Gastrocnemius medialis (tissue), 4 donors: ENCODE measurements at places on chromosomes 3 and 15. TPM values are rescaled to one million over a fixed set of nuclear protein-coding genes. Genes with fewer than 3 reads are reported as not detected.

DNA sequence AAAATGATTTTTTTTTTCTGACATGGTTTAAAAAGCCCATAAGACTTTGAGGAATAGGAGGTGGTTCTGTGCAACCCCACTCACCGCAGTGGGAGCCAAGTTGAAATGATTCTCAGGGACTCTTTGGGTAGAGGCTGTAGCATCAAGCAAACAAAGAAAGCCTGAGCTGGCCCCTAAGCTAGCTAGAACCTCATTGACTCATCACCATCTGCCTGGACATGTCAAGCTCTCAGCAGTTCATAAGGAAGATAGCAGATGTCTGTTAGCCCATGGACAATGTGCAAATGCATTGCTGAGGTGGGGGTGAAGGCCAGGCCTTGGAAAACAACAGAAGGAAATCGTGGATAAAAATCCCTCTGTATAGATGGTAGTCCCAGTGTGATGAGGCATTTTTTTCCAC, 234.8 kb downstream of the NR2F2 start:
- H3K36me3 ChIP-seq: no peaks in the 10 kb centered on the region
- no peaks in the 10 kb centered on the region for H3K27me3 ChIP-seq
- H3K4me3 ChIP-seq: no peak overlapping the region
- no peak overlapping the region for H3K27ac ChIP-seq
- no peaks in the 10 kb centered on the region for H3K4me1 ChIP-seq
- DNase-seq: no peak

DNA sequence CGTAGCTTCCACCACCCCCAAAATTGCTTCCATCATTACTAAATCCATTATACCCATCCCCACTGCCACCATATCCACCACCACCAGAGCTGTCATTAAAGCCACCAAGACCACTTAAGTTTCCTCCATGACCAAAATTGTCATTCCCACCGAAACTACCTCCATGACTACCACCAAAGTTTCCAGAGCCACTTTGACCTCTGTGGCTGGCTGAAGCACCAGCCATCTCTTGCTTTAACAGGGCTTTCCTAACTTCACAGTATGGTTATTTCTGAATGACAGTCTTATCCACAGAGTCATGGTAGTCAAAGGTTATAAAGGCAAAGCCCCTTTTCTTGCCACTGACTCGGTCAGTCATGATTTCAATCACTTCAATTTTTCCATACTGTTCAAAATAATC, 24.3 kb upstream of the DENND4A start:
- H3K36me3 ChIP-seq: no peaks in the 10 kb centered on the region
- no peak for DNase-seq
- H3K4me1 ChIP-seq: no peaks in the 10 kb centered on the region
- H3K4me3 ChIP-seq: no peak overlapping the region
- no peak overlapping the region for H3K27ac ChIP-seq

DNA sequence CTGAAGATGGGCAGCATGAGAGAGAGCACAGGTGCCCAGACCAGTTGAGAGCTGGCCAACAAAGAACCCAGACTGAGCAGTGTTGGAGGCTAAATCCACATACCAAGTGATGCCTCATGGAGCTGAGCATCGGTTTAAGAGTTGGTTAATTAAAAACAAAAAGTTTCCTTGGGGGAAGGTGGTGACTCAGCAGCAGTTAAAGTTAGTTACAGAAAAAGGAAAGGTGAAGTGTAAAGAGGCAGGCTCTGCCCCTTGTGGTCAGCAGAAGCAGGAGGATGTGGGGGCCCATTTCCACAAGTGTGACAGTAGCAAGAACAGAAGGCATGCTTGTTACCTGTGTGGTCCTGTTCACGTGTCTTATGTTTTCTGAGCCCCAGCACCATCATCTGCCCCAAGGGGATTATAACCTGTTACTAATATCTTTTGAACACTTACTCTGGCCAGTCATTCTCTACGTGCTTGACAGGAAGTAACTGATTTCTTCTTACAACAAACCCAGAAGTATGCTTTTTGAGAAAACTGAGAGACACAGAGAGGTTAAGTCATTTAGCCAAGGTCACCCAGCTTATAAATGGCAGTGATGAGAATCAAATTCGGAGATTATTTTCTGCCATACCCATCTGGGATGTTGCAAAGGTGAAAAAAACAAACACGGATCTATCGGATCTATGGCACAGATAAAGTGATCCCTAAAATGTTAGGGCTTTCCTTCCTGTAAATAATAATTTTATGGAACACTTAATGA, 91.0 kb downstream of the EPHB1 start:
- H3K4me1 ChIP-seq: peaks cover 4% of the 10 kb centered on the region
- H3K27me3 ChIP-seq: no peaks in the 10 kb centered on the region
- DNase-seq: no peak

- H3K27me3 ChIP-seq: no peaks in the 10 kb centered on the region
- H3K4me3 ChIP-seq: no peak overlapping the region
- peaks cover 13% of the 10 kb centered on the region for H3K4me1 ChIP-seq
- no peak overlapping the region for H3K27ac ChIP-seq
- H3K36me3 ChIP-seq: no peaks in the 10 kb centered on the region
Observed at GRCh38 chr3:9088441-9089353, 125.4 kb upstream of the RAD18 start.

DNA sequence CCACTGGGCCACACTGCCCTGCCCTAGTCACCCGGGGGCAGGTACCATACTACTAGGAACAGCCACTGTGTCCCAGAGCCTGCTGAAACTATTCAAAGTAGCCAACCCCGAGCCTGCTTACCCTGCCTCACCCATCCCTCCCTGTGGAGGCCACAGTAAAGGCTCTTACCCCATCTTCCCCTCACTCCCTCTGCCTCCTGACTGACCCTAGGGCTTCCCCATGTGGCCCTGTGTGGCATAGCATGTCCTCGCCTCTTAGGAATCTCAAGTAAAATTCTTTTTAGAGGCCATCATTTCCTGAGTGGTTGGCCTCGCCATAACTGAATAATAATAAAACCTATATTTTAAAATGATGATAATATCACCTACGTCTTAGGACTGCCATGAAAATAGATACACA, 112.2 kb upstream of the SLC6A11 start:
- no peak overlapping the region for H3K27ac ChIP-seq
- no peak for DNase-seq
- H3K4me3 ChIP-seq: no peak overlapping the region

- no peak overlapping the region for H3K4me3 ChIP-seq
- DNase-seq: no peak
- H3K27me3 ChIP-seq: no peaks in the 10 kb centered on the region
- no peaks in the 10 kb centered on the region for H3K4me1 ChIP-seq
- no peaks in the 10 kb centered on the region for H3K36me3 ChIP-seq
Observed at GRCh38 chr3:141279077-141279967, 47.7 kb downstream of the PXYLP1 start.

DNA sequence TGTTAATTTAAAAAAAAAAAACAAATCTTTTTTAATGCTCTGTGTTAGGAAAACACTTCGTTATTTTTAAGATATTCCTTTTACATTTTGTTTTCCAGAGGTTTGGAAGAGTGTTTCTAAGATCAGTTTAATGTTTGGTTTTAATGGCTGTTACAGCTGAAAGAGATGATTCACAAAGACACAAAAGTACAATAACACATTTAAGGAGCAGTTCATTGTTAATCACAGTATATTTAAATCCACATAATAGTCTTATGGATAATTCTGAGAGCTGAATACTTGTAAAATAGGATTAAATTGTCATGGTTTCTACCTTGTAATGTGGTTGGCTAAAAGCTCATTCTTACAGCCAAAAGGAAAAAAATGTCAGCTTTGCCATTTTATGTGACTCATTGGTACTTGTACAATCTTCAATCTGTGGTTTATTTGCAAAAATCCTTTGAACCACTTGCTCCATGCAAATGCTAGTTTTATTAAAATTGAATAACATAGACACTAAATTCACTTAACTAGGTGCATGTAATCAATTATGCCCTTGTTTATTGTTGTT, 426.4 kb downstream of the NLGN1 start:
- no peak for DNase-seq
- no peaks in the 10 kb centered on the region for H3K36me3 ChIP-seq
- no peak overlapping the region for H3K27ac ChIP-seq
- no peaks in the 10 kb centered on the region for H3K27me3 ChIP-seq

- peaks cover 38% of the 10 kb centered on the region for H3K4me1 ChIP-seq
- DNase-seq: no peak
- no peaks in the 10 kb centered on the region for H3K27me3 ChIP-seq
- H3K27ac ChIP-seq: no peak overlapping the region
- peak overlapping the region; percentile 68 for H3K4me3 ChIP-seq
- no peaks in the 10 kb centered on the region for H3K36me3 ChIP-seq
Observed at GRCh38 chr3:134797057-134797740, 2.1 kb downstream of the EPHB1 start.

DNA sequence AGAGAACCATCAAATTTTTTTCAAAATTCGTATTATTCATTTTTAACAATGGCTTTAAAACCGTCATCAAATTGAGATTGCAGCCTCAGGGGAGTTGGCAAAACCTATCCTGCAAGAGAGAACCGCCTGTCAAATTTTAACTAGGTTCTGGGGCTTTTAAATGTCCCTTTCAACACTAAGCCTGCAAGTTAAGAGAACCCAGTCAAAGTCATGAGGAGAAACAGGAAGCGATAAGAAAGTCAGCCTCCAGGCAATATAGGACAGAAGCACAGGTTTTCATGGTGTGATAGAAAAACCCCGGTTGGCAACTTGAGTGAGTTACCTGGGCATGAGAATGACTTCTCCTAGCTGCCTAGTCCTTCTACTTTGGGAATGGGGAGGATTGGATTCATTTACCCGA, 59.8 kb downstream of the CPNE4 start:
- no peak overlapping the region for H3K4me3 ChIP-seq
- H3K27me3 ChIP-seq: no peaks in the 10 kb centered on the region
- H3K4me1 ChIP-seq: no peaks in the 10 kb centered on the region
- H3K36me3 ChIP-seq: no peaks in the 10 kb centered on the region
- no peak for DNase-seq

DNA sequence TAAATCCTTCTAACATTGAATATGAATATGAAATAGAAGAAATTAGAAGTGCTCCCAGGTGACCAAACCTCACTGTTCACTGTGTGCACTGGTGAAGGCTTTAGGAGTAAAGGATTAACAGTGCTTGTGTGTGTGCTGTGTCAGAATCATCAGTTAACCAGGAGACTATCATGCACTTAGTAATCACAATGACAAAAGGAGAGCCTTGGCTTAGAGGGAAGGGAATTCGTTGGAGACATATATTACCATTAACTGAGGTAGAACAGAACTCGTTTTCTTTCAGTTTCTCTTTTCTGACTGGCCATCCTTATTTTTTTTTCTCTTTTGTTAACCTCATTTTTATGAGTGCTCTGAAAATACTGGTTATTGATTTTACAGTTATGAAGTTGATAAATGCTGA, 213.3 kb upstream of the GBE1 start:
- no peaks in the 10 kb centered on the region for H3K27me3 ChIP-seq
- H3K4me3 ChIP-seq: no peak overlapping the region
- no peaks in the 10 kb centered on the region for H3K4me1 ChIP-seq
- no peaks in the 10 kb centered on the region for H3K36me3 ChIP-seq

DNA sequence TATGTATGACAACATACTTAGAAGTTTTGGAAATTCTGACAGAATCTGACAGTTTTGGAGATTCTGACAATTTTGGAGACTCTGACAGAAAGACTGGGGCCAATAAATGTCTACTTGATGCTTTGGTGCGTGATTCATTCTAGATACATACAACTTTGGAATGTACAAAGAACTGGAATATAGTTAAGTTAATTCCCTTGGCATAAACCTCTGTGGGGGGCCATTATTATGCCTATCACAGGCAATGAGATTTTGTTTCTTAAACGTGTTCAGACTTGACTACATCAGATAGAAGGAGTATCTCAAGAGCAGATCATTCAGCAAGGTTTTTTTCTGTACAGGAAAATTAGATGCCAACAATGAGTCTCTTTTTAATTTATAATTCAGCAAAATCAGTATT, 617.6 kb upstream of the ZNF717 start:
- H3K4me1 ChIP-seq: no peaks in the 10 kb centered on the region
- H3K4me3 ChIP-seq: no peak overlapping the region
- no peaks in the 10 kb centered on the region for H3K27me3 ChIP-seq
- no peaks in the 10 kb centered on the region for H3K36me3 ChIP-seq
- DNase-seq: no peak

GRCh38 chr3:94272016-94272415, 209.2 kb downstream of the NSUN3 start:
- H3K4me3 ChIP-seq: no peak overlapping the region
- DNase-seq: no peak
- H3K27me3 ChIP-seq: no peaks in the 10 kb centered on the region
- H3K4me1 ChIP-seq: no peaks in the 10 kb centered on the region
- H3K27ac ChIP-seq: no peak overlapping the region

GRCh38 chr15:81087066-81087465, 47.0 kb upstream of the CFAP161 start:
- no peak for DNase-seq
- no peaks in the 10 kb centered on the region for H3K36me3 ChIP-seq
- no peak overlapping the region for H3K27ac ChIP-seq
- peaks cover 9% of the 10 kb centered on the region for H3K4me1 ChIP-seq
- no peaks in the 10 kb centered on the region for H3K27me3 ChIP-seq

- no peaks in the 10 kb centered on the region for H3K27me3 ChIP-seq
- no peak overlapping the region for H3K4me3 ChIP-seq
- H3K36me3 ChIP-seq: no peaks in the 10 kb centered on the region
- DNase-seq: no peak
Observed at GRCh38 chr3:148318240-148318639, 379.5 kb upstream of the AGTR1 start.

DNA sequence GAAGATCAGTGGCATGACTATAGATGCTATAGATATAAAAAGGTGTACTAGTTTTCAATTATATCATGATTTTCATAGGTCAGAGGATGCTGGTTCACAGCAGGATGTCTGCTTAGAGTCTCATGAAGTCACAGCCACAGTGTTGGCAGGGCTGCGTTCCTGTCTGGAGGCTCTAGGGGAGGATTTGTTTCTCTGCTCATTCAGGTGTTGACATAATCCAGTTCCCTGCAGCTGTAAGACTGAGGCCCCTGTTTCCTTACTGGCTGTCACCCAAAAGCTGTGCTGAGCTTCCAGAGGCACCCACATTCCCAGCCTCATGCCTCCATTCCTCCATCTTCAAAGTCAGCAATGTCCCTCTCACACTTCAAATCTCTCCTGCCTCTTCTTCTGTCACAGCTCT, 170.7 kb downstream of the OCA2 start:
- no peak overlapping the region for H3K4me3 ChIP-seq
- DNase-seq: no peak
- no peaks in the 10 kb centered on the region for H3K27me3 ChIP-seq
- H3K27ac ChIP-seq: no peak overlapping the region

- no peaks in the 10 kb centered on the region for H3K36me3 ChIP-seq
- H3K27me3 ChIP-seq: no peaks in the 10 kb centered on the region
Observed at GRCh38 chr15:39654304-39654703, 73.4 kb downstream of the THBS1 start.

SLC22A13 gene
- not detected for total RNA-seq

ITPKA gene
- 0.75 TPM for total RNA-seq

SOX2 gene
- total RNA-seq: not detected

TXNRD3 gene
- total RNA-seq: 5.8 TPM
